Stimulated activated CD4-positive, alpha-beta T cell treated with anti-CD3 and anti-CD28 coated beads, Interleukin-4, amount 100 ng/mL, for 4 hours (primary cell): ENCODE measurements at places on chromosomes 4 and X.

DNA sequence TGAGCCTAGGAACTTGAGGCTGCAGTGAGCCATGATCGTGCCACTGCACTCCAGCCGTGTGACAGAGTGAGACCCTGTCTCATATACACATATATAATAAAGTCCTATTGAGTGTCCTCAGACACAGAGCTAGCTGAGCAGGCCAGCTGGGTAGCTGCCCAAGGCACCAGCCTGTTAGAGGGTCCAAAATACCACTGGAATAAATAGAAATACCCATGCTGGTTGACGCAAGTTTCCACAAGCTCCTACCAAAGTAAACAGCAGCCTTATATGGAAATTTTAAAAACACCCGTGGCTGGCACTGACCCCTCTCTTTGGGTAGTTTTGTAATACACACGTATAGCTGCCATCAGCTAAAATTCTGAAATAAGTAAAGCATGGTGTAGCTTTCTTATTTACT lies 348.6 kb downstream of the BCOR start:
- DNase-seq: no peak

- DNase-seq: no peak
These were observed 52.4 kb downstream of the GLRB start for GRCh38 chr4:157128395-157128794.

GRCh38 chr4:96809563-96809962 lies 969.7 kb downstream of the PDHA2 start:
- DNase-seq: no peak

- DNase-seq: peak; percentile 23
These were observed 723 bp downstream of the MORC4 start for GRCh38 chrX:106999002-106999975.

DNA sequence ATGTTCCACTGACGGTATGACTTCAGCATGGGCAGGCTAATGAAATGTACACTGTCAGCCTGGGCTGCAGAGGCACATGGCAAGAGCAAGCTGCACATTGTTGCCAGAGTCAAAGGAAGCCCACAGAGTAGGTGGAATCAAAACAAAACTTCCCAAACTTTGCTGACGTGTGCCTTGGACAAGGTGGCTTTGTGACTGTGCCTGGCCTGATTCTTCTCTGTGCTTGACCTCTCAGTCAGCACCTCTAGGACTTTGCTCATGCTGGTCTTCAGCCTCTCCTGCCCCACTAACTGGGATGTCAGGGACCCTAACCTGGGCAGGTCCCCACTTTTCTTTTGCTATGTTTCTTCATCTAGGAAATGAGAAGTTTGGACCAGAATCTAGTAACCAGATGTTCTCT lies 40.5 kb upstream of the KIAA1210 start:
- DNase-seq: no peak

DNA sequence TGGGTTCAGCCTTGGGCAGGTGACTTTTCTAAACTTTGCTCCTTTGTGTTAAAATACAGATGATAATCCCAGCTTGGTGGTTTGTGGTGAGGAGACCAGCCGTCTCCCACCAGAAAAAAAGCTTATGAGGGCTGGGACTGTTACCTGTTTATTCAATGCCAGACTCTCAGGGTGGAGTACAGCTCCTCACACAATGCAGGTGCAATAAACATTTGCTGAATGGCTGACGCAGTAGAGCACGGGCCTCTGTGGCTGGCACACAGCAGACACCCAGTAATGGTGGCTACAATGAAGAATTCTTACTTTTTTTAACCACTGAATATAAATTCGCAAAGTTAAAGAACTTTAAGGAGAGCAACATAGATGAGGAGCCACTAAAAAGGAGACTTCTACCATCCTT lies 30.2 kb downstream of the BEND4 start:
- no peak for DNase-seq

GRCh38 chr4:583820-584219 lies 7.7 kb upstream of the TMEM271 start:
- no peak for DNase-seq

- no peak for DNase-seq
These were observed 536.2 kb upstream of the KLHL4 start for GRCh38 chrX:86981326-86981879.

- no peak for DNase-seq
These were observed 50.3 kb downstream of the GASK1B start for GRCh38 chr4:158122501-158122900.

DNA sequence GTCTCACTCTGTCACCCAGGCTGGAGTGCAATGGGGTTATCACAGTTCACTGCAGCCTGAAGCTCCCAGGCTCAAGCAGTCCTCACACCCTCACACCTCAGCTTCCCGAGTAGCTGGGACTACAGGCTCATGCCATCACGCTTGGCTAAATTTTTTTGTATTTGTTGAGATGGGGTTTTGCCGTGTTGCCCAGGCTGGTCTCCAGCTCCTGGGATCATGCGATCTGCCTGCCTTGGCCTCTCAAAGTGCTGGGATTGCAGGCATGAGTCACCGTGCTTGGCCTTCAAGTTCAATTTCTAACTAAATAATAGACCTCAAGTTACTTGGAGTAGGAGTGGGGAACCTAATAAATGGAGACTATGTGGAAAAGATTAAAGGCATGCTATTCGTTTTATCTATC lies 48.9 kb downstream of the MND1 start:
- DNase-seq: no peak

DNA sequence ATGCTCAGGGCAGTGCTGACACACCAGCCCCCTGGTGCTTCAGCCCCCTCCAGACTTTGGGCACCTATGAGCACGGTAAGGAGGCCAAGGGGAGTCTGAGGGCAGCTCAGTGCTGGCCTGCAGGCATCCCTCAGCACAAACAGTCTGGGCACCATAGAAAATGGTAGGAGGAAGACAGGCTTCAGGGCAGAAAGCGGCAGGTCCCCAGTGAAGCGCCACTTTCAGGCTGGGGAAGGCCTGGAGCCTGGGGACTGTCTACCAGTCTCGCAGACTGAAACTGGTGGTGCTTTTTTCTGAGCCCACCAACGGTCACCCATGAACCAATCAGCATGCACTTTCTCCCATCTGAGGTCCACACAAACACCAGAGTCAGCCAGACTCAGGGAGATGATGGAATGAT lies 1074.7 kb downstream of the PCDH18 start:
- no peak for DNase-seq

DNA sequence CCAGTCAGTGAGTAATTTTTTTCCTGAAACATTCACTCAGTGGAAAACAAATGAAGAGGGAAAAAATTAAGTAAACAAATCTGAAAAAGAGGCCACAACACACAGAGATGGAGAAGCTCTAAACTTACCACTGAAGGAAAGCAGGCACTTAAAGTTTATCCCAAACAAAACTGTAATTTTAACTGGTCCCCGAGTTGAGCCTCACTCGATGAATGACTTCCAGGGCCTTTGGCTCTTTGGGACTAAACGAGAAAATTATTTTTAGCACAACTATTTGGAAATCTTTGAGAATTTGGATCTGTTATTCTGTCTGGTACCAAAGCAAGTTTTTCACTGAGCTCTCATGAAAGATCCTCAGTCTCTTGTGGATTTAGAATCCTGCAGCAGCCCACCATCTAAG lies at the start of gene C1QTNF7:
TSS of gene C1QTNF7 (plus strand) at position 333 of the 400 bp plus-strand sequence. CDS start 7,711 bp downstream, outside the sequence.
- DNase-seq: no peak

DNA sequence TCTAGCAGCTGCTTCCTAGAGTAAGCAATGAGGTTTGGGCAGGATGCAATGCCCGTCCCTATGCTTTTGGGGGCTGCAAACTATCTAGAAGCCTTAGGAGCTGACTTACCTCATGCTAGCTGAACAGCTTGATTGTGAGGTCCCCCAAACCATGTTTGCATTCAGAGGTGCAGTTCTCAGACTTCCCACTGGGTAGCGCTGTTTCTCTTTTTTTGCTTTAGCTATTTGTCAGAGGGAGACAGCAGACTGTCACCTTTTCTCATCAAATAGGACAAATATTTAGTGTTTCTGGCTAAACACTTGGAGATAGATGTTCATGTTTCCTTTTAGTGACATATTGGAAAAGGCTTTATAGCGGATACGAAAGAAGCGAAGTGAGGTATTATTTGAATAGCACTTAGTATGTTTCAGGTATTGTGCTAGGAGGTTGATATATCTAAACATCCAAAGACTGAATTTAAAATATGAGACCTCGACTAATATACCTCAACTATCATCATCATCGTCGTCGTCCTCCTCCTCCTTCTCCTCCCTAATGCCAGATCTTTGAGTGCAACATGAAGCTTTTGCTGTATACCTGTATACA lies 18.7 kb upstream of the TMEM192 start:
- DNase-seq: peak; percentile 67

GRCh38 chr4:97587912-97588311 lies 555.4 kb downstream of the STPG2 start:
- no peak for DNase-seq

GRCh38 chrX:27680726-27681125 lies 90.6 kb downstream of the DCAF8L2 start:
- DNase-seq: no peak

DNA sequence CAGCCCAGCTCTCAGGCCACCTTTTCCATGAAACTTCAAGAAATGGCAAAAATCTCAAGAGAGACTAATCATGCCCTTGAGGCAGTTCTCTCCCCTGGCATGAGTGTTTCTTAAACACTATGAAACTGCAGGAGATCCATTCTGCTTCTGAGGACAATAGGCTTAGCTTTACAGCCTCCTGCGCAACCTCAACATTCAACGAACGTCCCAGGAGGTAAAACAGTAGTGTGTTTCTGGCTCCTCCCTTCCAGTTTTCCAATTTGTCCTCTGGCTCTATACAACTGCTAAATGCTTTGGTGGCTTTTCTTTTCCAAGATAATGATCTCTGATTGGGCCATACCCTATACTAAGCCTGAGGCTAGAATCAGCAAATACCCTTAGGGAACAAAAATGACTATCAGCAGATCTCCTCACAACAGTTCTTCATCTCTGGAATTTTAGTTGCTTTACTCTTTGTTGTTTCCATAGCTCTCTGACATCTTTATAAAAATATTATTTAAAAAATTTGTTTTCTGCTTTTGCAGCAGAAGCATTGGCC lies 87.0 kb upstream of the FAT1 start:
- DNase-seq: no peak

DNA sequence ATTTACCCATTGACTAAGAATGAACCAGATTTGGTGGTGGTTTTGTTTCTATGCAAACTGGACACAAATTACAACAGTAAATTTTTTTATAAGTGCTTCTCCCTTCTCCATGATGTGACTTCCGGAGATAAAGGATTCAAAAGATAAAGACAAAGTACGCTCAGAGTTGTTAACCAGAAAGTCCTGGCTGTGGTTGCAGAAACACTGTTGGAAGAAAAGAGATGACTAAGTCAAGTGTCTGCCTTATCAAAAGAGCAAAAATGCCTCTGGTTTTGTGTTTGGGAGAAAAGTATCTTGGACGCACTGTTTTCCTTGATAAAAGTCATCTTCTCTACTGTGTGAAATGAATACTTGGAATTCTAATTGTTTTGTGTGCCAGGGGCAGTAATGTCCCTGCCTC lies 213.4 kb downstream of the GC start:
- DNase-seq: no peak

DNA sequence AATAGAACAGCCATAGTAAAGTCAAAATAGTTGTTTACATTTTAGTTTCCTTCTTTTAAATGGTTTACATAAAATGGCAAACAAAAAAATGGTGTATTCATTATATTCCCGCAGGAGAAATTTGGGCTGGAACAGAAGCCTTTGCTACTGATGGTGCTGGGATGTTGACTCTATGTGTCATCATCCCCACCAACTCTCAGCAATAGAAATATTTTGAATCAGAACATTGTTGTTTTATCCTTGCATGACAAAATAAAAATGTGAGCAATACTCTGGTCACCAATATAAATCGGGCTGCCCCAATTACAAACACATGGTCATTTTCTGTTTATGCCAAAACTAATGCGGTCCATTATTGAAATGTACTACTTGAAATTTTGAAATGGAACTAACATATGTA lies 1131.6 kb upstream of the PCDH7 start:
- DNase-seq: no peak

GRCh38 chr4:182906786-182907185 lies 10.4 kb downstream of the DCTD start:
- DNase-seq: no peak

GRCh38 chr4:3251691-3252479 lies 2.9 kb downstream of the MSANTD1 start:
- DNase-seq: no peak

DNA sequence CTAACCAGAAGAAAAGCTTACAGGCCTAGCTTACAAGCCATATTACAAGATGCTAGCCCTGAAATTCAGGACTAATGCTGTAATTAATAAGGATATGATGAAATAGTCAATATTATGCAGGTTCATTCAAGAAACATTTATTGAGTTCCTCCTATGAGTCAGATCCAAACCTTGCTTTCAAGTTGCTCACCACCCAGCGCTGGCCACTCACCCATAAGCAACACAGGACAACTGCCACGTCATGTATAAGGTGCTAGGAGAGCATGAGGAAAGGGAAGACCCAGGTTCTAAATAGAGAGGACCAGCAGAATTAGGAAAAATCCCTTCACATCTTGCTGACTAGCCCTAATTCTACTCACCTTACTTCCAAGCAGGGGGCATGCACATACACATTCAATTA lies 23.3 kb downstream of the MAML3 start:
- DNase-seq: no peak

DNA sequence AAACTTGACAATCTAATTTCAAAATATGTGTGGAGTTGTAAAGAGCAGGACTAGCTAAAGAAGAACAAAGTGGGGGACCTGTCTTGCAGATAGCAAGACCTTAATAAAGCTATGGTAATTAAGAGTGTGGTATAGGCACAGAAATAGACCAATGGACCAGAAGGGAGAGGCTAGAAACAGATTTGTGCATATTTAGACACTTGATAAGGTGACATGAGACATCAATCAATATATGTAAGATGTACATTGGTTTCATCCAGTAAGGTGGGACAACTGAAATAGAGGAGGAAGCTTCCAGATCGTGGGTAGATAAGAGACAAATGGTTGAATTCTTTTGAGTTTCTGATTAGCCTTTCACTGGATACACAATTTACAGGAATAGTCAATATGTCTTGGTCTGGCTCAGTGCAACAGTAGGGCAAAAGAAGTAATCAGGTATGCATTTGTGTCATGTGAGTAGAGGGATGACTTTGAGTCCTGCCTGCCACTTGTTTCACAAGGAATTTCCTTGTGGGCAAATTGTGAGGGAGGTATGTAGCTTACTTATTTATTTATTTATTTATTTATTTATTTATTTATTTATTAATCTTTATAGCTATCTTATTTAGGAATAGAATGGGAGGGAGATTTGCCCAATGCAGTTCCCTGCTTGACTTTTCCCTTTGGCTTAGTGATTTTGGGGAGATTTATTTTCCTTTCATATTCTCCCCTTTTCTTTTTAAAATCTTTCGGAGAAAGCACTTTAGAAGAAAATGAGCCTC lies 7.2 kb upstream of the MPP1 start:
- DNase-seq: no peak

GRCh38 chr4:176566769-176567168 lies 226.0 kb downstream of the VEGFC start:
- no peak for DNase-seq

GRCh38 chr4:22202975-22203710 lies 254.6 kb upstream of the KCNIP4 start:
- no peak for DNase-seq

GRCh38 chrX:10206317-10206716 lies 49.5 kb downstream of the CLCN4 start:
- DNase-seq: no peak

- no peak for DNase-seq
These were observed 1015.3 kb downstream of the ARAP2 start for GRCh38 chr4:35229021-35229420.
